ENCODE measurements at places on chromosomes 4 and X. TPM values are rescaled to one million over a fixed set of nuclear protein-coding genes. Genes with fewer than 3 reads are reported as not detected.

CDKL2 gene
- 32.4 TPM for total RNA-seq

SPANXN3 gene
- not detected for total RNA-seq

TLR10 gene
- 1.0 TPM for total RNA-seq

AFP gene
- total RNA-seq: not detected

- no peaks in the 10 kb centered on the region for H3K27me3 ChIP-seq
- H3K4me3 ChIP-seq: no peak within 1 kb of the TSS
- DNase-seq: no peak
- H3K27ac ChIP-seq: no peak within 1 kb of the TSS
Measured at GRCh38 chr4:38782452-38783108, at the start of gene TLR10. Gene TLR10, minus strand, starts transcription at chr4:38782990. Its CDS starts 7,400 bp downstream, at chr4:38775590.

DNA sequence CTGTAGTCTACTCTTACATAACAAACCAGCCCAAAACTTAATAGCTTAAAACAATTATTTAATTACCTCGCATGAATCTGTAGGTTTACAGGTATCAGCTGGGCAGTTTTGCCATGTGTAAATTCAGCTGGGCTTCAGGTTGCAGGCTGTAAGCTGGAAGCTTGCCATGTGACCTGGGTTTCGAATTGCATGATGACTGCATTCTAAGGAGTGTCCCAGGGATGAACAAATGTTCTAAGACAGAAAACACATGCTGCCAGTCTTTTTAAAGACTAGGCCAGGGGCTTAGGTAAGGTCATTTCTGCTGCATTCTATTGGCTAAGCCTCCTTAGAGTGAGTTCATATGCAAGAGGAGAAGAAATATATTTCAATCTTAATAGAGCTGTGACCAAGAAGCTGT is 44.8 kb downstream of the GRIA2 start:
- no peaks in the 10 kb centered on the region for H3K27me3 ChIP-seq
- no peak overlapping the region for H3K27ac ChIP-seq
- H3K4me1 ChIP-seq: no peaks in the 10 kb centered on the region
- no peak overlapping the region for H3K4me3 ChIP-seq

Data from upper lobe of left lung (tissue), 6 donors.